Endothelial cell (in vitro differentiated cells): ENCODE measurements at places on chromosomes 12 and 14.

- no peak for DNase-seq
- H3K4me1 ChIP-seq: no peaks in the 10 kb centered on the region
- no peak overlapping the region for H3K4me3 ChIP-seq
- no peak overlapping the region for H3K27ac ChIP-seq
These were observed 10.0 kb downstream of the EMG1 start for GRCh38 chr12:6980740-6981139.

DNA sequence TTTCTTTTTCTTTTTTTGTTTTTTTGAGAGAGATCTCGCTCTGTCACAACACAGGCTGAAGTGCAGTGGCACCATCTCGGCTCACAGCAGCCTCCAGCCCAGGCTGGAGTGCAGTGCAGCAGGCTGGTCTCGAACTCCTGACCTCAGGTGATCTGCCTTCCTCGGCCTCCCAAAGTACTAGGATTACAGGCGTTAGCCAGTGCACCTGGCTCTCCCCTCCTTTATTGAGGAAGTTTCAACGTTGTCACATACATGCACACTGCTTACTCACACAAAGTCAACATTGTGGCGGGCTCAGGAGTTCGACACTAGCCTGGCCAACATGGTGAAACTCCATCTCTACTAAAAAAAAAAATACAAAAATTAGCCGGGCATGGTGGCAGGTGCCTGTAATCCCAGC lies 32.0 kb downstream of the EAPP start:
- peaks cover 5% of the 10 kb centered on the region for H3K4me1 ChIP-seq
- H3K36me3 ChIP-seq: no peaks in the 10 kb centered on the region
- no peak for DNase-seq
- H3K27me3 ChIP-seq: no peaks in the 10 kb centered on the region

DNA sequence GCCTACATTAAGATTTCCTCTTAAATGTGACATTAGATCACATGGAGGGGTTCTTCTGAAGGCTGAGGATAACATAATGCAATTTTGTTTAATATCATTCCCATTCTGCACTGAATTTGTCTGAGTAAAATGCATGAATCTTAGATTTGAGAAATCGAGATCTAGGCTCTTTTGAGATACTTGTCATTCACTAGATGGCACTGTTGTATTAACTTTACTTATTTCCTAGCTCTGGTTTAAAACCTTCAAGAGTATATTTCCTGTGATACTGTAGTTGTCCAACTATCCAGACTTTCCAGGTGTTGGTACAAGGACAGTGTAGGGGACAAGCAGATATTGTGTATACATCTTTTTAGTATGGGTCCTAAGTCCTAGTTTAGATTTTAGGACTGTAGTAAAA lies 91.7 kb upstream of the SEL1L start:
- no peak for DNase-seq
- peaks cover 4% of the 10 kb centered on the region for H3K27me3 ChIP-seq
- peaks cover 4% of the 10 kb centered on the region for H3K36me3 ChIP-seq
- H3K27ac ChIP-seq: no peak overlapping the region

DNA sequence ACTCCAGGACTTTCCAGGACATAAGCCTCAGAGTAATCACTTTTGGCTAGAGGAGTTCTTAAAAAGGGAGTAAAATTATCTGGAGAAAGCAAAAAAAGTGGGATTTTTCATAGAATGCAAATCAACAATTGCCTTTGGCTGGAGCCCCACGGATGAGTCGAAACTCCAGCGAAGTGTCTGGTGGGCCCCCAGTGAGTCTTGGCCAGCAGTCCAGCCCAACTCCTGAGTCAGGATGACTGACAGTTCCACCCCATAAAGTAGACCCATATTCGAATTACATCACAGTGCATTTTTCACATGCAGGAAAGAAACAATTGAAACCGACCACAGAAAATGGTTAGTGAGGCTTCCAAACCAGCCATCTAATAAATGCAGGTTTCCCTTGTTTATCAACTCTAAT lies 265.7 kb downstream of the BCL11B start:
- no peak for DNase-seq
- peaks cover 3% of the 10 kb centered on the region for H3K27me3 ChIP-seq
- H3K27ac ChIP-seq: no peak overlapping the region
- no peaks in the 10 kb centered on the region for H3K4me1 ChIP-seq

- no peaks in the 10 kb centered on the region for H3K27me3 ChIP-seq
- H3K4me3 ChIP-seq: no peak overlapping the region
- peaks cover 3% of the 10 kb centered on the region for H3K4me1 ChIP-seq
- H3K36me3 ChIP-seq: no peaks in the 10 kb centered on the region
These were observed 295.9 kb upstream of the ATP2B1 start for GRCh38 chr12:90004319-90005074.

GRCh38 chr12:24608637-24609285 lies 340.1 kb downstream of the BCAT1 start:
- peaks cover 1% of the 10 kb centered on the region for H3K27me3 ChIP-seq
- H3K36me3 ChIP-seq: no peaks in the 10 kb centered on the region
- H3K27ac ChIP-seq: no peak overlapping the region
- DNase-seq: no peak
- H3K4me1 ChIP-seq: no peaks in the 10 kb centered on the region

DNA sequence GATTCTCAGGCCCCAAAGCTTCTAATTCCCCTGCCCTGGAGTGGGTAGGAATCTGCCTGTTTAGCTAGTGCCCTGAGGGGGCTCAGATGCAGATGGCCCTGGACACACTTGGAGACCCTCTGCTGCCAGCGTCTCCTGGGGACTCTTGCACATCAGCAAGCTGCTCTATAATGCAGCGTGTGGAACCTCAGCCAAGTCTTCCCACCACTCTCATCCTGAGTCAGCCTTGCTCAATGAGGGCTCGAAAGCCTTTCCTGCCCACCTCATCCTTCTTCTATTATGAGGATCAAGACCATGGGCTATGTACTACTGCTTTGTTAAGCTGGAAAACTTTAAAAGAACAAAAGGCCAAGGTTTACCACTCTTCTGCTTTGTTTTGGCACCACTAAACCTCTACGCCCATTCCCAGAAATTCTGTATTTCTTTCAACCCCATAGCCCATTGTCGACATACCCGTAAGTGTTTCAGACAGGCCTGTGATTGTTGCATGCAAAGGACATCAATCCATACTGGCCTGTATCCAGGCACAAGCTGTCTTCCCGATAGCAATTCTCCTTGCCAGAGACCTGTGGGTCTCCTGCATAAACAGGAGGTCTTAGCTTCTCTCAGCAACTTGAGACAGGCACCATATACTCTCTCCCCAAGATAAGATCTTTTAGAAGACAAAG lies 246.9 kb downstream of the DPF3 start:
- DNase-seq: no peak
- H3K4me1 ChIP-seq: no peaks in the 10 kb centered on the region
- H3K27ac ChIP-seq: no peak overlapping the region
- H3K27me3 ChIP-seq: no peaks in the 10 kb centered on the region

GRCh38 chr14:39851202-39851601 lies 419.0 kb upstream of the FBXO33 start:
- no peak for DNase-seq
- no peak overlapping the region for H3K4me3 ChIP-seq
- no peaks in the 10 kb centered on the region for H3K4me1 ChIP-seq
- H3K27ac ChIP-seq: no peak overlapping the region

GRCh38 chr14:79829405-79830166 lies 381.7 kb downstream of the DIO2 start:
- no peaks in the 10 kb centered on the region for H3K27me3 ChIP-seq
- H3K27ac ChIP-seq: no peak overlapping the region
- H3K36me3 ChIP-seq: no peaks in the 10 kb centered on the region

- H3K4me1 ChIP-seq: no peaks in the 10 kb centered on the region
- H3K36me3 ChIP-seq: no peaks in the 10 kb centered on the region
- DNase-seq: no peak
- no peak overlapping the region for H3K4me3 ChIP-seq
These were observed 57.7 kb upstream of the CSRP2 start for GRCh38 chr12:76936275-76937193.

DNA sequence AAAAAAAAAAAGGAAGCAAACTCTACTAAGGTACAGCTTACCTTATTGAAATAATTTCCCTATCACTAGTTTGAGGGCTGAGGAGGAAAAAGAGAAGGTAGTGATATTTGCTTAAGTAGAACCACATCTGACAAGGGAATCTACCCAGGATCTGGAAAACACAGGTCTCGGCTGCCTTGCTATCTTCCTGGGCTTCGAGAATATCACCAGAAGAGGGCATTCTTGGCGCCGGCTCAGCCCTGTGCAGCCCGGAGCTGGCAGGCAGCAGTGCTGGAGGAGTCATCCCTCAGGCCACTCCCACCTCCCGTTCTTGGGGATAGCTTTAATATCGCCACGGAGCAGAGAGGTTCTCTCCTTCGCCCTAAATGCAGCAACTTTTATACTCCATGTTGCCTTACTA lies 1181.2 kb downstream of the VRK1 start:
- H3K4me1 ChIP-seq: no peaks in the 10 kb centered on the region
- no peaks in the 10 kb centered on the region for H3K36me3 ChIP-seq
- peak; percentile 64 for DNase-seq
- H3K4me3 ChIP-seq: no peak overlapping the region
- no peak overlapping the region for H3K27ac ChIP-seq
- H3K27me3 ChIP-seq: peaks cover 1% of the 10 kb centered on the region

DNA sequence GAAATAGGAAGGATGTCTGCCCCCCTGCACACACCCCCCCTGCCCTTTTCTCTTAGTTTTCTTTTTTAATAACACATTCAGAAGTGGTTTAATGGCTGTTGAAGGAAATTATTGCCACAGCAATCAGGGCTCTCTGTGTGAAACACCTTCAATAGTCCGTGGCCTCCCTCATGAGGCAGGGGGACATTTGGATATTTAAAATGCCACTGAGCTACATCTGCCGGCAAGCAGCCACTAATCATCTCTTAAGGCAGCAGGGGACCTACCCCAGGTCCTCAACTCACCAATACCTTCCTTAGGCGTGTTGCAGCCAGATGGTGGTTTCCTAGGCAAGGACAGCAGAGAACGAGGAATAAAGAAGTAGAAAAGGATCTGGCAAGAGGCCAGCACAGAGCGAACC lies 283.2 kb downstream of the TTC8 start:
- H3K27me3 ChIP-seq: peaks cover 11% of the 10 kb centered on the region
- peaks cover 5% of the 10 kb centered on the region for H3K4me1 ChIP-seq
- H3K36me3 ChIP-seq: peaks cover 3% of the 10 kb centered on the region

DNA sequence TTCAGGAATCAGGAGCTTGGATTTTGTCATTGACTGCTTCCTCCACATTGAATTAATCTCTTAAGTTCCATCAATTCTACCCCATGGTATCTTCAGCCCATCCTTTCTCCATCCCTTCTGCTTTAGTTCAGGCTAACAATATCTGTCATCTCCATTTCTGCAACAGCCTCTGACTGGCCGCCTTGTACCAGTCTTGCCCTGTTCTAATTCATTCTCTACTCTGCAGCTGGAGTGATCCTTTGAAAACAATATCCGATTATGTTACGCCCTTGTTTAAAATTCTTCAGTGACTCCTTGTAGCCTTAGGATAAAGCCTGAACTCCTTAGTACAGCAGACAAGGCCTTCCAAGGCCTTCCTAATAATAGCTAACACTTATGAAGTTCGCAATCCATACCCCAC lies 170.2 kb downstream of the ETV6 start:
- peaks cover 20% of the 10 kb centered on the region for H3K36me3 ChIP-seq
- peaks cover 43% of the 10 kb centered on the region for H3K4me1 ChIP-seq

- H3K4me3 ChIP-seq: no peak overlapping the region
- H3K4me1 ChIP-seq: peaks cover 18% of the 10 kb centered on the region
These were observed 37.9 kb downstream of the SLC38A1 start for GRCh38 chr12:46230983-46231382.

DNA sequence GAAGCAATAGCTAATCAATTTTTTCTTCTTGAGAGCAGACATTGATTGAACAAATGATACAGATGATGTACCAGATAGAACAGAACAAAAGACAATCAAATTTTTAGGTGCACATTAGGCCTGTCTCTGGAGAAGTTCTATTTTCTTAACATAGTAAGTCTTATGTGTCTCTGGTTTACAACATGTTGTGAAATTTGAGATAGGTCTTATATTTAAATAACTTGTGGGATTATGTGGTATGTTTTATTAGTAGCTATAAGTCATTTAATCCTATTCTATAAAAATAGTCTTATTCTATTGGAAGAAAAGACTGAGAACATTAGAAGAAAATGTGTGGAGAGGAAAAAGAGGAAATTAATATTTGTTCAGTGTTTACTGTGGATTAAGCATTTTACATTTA lies 358.0 kb downstream of the ATP23 start:
- H3K27ac ChIP-seq: no peak overlapping the region
- H3K4me1 ChIP-seq: peaks cover 4% of the 10 kb centered on the region
- no peaks in the 10 kb centered on the region for H3K36me3 ChIP-seq
- no peaks in the 10 kb centered on the region for H3K27me3 ChIP-seq

DNA sequence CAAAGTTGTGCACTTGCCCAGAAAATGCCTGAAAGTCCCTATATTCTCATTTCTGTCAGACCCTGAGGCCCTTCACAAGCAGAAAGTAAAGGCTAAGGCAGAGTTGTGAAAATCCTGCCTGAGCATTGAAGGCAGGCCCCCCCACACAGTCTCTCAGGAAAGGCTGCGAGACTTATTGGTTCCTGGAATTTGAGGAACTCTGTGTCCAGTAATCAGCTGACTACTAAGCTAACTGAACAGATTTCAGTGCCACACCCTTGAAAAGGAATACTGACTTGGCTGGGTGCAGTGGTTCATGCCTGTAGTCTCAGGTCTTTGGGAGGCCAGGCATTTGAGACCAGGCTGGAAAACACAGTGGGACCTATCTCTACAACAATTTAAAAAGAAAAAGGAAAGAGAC lies 21.1 kb upstream of the PPP2R5E start:
- no peaks in the 10 kb centered on the region for H3K36me3 ChIP-seq
- H3K4me1 ChIP-seq: no peaks in the 10 kb centered on the region
- H3K4me3 ChIP-seq: no peak overlapping the region
- no peak for DNase-seq
- peaks cover 2% of the 10 kb centered on the region for H3K27me3 ChIP-seq

- no peak overlapping the region for H3K4me3 ChIP-seq
- no peaks in the 10 kb centered on the region for H3K36me3 ChIP-seq
- DNase-seq: no peak
- peaks cover 5% of the 10 kb centered on the region for H3K4me1 ChIP-seq
- H3K27ac ChIP-seq: no peak overlapping the region
These were observed 423.7 kb downstream of the TMTC2 start for GRCh38 chr12:83110424-83110823.

GRCh38 chr12:104285740-104286515 lies 17.6 kb upstream of the EID3 start:
- H3K27me3 ChIP-seq: peaks cover 10% of the 10 kb centered on the region
- H3K36me3 ChIP-seq: peaks cover 4% of the 10 kb centered on the region
- peak overlapping the region; percentile 98 for H3K27ac ChIP-seq
- DNase-seq: no peak
- H3K4me3 ChIP-seq: peak overlapping the region; percentile 98
- peaks cover 23% of the 10 kb centered on the region for H3K4me1 ChIP-seq

- no peaks in the 10 kb centered on the region for H3K4me1 ChIP-seq
- no peak for DNase-seq
- H3K36me3 ChIP-seq: no peaks in the 10 kb centered on the region
These were observed 11.3 kb upstream of the EML5 start for GRCh38 chr14:88804035-88804434.

- H3K4me1 ChIP-seq: no peaks in the 10 kb centered on the region
- peaks cover 6% of the 10 kb centered on the region for H3K27me3 ChIP-seq
- H3K4me3 ChIP-seq: no peak overlapping the region
- H3K27ac ChIP-seq: no peak overlapping the region
These were observed 10.5 kb upstream of the PLBD2 start for GRCh38 chr12:113347892-113348291.
